DMS 273 treated with DMSO at 0.1 percent for 48 hours (cell line): ENCODE measurements at places on chromosomes 2 and 18.

DNA sequence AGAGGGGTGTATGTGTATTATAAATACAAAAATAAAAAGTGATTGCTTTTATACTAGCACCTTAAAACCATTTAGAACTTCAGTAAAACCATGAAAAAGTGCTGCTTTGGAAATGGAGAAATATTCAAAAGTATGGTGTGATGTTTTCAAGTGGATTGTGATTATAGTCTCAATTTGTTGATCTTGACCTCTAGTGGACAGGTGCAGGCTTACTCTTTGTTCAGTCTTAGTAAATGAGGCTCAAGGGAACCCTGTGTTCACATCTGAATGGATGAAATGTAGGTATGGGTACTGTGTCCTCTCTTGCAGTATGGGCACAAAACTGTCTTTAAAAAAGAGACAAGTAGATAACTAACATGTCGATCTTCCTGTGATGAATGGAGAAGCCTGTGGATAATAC is 145.8 kb downstream of the MCFD2 start:
- DNase-seq: no peak

GRCh38 chr18:45774065-45774521 is 50.1 kb downstream of the SLC14A1 start:
- no peak for DNase-seq

DNA sequence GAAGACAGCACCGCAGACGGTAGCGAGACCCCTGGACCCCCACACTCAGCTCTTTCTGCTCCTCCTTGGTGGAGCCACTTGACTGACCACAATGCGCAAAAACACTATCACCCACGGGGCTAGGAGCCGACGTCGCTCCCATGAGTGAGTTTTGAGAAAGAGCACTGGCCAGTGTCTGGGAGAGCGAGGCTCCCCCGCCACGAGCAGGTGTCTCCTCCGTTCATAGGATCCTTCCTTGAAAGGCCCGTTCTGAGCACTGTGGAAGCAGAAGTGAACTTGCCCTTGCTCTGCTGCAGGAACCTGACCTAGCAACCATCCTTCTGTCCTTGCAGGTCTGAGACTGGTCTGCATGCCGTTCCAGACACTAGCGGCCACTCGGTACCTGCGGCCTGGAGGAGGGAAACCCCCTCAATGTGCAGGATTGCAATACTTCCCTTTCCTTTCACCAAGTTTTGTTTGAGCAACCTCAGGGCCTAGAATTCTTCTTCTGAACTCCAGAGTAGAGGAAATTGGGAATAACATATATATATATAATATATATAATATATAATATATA is 12.9 kb upstream of the ZNF516 start:
- DNase-seq: no peak

- no peak for DNase-seq
These were observed 71.0 kb upstream of the SRD5A2 start for GRCh38 chr2:31651736-31652135.

DNA sequence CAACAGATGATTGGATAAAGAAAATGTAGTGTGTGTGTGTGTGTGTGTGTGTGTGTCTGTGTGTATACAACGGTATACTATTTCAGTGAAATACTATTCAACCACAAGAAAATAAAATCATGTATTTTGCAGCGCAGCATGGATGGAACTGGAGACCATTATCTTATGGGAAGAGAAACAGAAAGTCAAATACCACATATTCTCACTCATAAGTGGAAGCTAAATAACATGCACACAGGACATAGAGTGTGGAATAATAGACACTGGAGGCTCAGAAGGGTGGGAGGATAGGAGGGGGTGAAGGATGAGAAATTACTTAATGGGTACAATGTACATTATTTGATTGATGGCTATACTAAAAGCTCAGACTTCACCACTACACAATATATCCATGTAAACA is 609.1 kb upstream of the SLC39A10 start:
- no peak for DNase-seq

DNA sequence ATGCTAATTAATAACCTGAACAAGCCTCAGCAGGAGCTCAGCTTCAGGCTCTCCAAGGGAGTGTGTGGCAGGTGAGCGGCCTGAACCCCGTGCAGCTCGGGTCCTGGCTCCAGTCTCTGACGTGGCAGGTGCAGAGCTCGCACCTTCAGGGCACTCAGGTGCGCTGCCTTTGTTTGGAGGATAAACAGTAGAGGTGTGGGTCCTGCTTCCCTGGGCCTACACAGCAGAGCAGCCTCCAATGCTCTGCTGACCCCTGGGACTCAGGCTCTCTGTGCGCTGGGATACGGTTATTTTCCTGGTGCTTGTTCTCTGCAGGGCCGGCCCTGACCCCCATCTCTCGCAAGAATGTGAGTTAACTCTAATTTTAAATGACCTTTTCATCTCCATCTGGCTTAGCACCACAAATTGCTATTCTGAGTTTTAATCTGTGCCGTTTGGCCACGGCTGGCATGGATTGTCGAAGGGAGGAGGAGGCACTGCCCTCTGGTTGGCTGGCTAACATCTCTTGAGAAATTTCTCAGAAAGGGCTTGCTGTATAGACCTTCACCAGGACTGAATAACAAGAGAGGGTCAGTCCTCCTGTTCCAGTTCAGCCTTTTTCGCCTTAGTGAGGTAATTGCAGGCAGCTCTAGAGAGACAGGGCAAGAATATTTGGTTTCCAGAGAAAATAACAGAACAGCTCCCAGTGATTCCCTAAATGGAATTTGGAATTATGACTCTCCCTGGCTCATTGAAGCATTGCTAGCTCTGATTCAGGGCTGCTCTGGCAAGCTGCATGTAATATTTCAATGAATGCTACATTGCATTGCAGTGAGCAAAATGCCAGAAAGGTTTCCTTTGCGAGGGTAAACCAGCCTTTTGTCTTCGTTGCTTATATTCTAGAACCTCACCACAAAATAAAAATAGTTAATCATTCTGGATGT is 161.8 kb downstream of the DCDC2C start:
- no peak for DNase-seq

DNA sequence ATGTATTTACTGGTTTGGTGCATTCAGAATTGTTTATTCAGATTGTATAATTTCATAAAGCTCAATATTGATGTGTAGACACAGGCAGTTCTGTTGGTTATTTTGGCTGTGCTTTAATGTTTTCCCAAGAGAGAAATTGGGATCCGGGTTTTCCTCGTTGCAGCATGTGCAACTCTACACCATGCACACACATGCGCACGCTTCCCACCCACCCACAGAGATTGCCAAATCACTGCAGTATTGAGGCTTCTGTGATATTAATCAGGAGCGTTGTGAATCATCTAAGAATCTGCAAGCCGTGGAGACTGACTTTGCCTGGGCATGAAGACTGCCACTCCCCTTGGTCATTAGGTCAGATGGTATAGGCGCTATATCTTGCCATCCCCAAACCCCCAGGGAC is 571.5 kb downstream of the SLC4A3 start:
- no peak for DNase-seq

GRCh38 chr2:214515111-214515510 is 104.3 kb downstream of the VWC2L start:
- no peak for DNase-seq

- DNase-seq: no peak
These were observed 83.1 kb downstream of the UPP2 start for GRCh38 chr2:158184556-158185343.

GRCh38 chr2:199455545-199456382 is 2.0 kb downstream of the SATB2 start:
- no peak for DNase-seq

GRCh38 chr2:235766278-235766677 is 272.4 kb downstream of the AGAP1 start:
- peak; percentile 24 for DNase-seq

DNA sequence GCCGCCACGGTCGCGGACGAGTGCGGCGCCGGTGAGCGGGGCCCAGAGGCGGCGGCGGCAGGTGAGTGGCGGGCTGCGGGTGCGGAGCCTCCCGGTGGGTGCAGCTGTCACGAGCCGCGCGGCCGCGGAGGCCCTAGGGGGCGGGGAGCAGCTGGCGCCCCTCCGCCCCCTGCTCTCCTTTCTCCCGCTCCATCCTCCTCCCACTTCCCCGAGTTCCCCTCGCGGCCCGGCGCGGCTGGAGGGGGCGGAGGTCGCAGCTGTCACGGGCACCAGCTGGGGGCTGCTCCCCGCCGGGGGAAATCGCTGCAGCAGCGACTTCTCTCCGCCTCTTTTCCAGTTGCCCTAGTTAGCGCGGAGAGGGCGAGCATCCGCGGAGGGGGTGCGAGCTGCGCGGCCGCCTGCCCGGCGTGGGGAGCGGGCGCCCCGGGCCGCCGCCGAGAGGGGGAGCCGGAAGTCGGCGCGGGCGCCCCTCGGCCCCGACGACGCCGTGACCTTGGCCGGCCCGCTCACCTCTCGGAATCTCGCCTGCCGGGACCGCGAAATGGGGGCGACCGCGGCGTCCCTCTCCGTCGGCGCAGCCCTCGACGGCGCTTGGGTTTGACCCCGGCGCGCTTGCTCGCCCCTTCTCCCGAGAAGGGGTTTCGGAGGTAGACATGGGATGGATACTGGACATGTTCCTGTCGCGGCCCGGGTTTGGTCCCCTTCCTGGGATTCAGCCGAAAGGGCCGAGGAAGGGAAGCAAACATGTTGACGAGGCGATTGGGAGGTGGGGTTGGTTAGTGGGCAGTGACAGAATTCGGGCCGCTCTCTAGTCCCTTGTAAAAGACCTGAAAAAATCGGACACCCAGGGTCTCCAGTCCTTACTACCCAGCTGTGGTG is 727 bp downstream of the NCOA1 start:
- no peak for DNase-seq

DNA sequence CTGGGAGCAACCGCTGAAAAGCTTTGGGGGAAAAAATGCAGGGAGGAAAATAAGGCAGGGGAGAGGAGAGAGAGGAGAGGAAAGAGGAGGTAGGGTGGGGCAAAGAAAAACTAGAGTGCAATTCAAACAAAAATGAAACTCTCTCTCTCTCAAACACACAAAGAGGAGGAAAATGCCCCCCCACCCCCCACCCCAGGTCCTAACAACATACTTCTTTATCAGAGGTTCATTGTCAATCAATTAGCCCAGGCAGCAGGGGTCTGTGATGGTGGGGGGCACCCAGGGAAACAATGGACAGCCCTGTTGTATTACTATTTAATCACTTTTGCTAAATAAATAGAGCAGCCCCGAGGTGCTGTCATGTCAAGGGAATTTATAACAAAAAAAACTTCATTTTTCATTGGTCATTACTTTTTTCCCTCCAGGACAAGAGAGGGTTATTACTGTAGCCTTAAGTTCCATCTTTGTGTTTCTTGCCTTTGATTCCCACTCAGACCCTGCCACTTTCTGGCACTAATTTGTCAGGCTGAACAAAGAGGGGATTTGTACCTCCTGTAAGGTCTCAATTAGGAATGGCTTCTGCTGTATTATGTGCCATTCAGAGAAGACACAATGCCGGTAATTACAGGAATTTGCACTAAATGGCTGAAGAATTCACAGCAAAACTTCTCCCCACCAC is 55.0 kb downstream of the PLEKHM3 start:
- no peak for DNase-seq

GRCh38 chr2:86243950-86244733 is 44.9 kb downstream of the MRPL35 start:
- no peak for DNase-seq

GRCh38 chr2:47272905-47273758 is 118.0 kb upstream of the STPG4 start:
- DNase-seq: no peak
